ENCODE measurements at places on chromosomes 11 and 22.

- no peak for DNase-seq
Measured at GRCh38 chr22:32534252-32535235, 59.9 kb downstream of the FBXO7 start.

DNA sequence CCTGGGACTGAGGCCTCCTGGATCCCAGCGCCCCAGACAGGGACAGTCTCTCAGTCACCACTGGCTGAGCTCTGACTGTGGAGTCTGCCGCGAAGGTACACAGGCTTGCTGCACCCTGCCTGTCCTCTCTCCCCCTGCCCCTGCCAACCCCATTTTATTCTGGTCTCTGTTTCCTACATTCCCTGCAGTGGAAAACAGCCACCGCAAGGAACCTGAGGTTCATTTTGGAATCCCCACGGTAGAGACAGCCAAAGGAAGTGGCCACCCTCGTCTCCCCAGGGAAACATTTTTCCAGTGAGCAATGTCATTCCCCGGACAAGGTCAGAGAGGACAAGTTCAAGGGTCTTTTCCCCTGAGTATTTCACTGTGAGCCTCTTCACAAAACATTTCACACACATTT, 56.6 kb downstream of the FBXO7 start:
- DNase-seq, result no peak

GRCh38 chr11:120334894-120335462, 1.2 kb upstream of the ARHGEF12 start:
- peak; percentile 56 for DNase-seq

- DNase-seq, result no peak
Measured at GRCh38 chr11:88849368-88849767, 216.4 kb downstream of the GRM5 start.

DNA sequence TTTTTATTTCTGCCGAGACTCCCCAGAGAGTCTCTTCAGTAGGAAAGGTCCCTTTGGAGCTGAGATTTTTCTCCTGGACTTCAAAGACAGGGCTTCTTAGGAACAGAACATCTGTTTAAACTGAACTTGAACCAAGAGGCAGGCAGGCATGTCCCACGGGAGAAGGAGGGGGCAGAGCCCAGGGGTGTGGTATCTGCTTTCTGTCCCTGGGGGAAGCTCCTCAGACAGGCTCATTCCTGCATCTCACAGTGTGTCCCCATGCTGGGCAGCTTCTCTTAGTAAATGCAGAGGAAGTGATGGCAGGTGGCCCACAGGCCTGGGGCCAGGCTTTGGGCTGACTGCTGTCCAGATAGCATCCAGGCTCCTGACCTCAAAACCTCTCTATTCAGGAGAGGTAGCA, 47.3 kb downstream of the TSPAN18 start:
- DNase-seq, result no peak
